ENCODE measurements at places on chromosomes 16 and 17.

- no peak for DNase-seq
Measured at GRCh38 chr17:37713028-37713431, 31.8 kb downstream of the HNF1B start.

DNA sequence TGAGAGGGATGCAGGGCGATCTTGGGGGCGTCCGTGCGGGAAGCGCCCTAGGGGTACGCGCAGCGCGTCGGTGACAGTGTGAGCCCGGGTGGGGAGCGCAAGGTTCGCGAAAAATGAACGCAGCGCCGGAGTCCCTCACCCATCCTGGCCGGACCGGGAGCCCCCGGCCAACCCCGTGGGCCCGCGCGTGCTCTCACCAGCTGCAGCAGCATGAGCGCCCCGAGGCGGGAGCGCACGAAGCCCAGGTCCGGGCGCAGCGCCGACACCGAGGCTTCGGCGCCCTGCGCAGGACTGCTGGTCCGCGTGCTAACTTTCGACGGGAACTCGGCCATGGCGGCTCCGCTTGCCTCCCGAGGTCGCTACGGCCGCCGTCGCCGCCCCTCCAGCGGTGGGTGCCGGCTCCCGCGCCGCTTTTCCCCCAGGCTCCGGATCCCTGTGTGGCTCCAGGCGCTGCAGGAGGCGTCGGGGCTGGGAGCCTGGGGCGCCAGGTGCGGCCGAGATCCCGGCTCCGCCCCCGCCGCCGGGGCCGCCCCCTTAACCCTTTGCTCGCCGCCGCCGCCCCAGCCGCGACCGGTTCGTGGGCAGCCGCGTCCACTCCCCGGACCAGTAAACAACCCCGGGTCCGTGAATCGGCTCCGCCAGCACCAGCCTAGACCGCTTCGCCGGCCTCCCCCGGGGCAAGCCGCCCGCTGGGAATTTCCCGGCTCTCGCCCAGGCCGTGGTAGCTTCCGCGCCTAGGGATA is at the start of gene PLLP:
PLLP (minus strand) TSS at position 464 of the 743 bp plus-strand sequence; CDS start at position 332, 132 bp downstream.
- DNase-seq: peak; percentile 91

- DNase-seq: peak; percentile 44
Measured at GRCh38 chr16:3988011-3988410, 107.5 kb upstream of the CREBBP start.

- DNase-seq: no peak
Measured at GRCh38 chr16:86345516-86345915, 164.8 kb upstream of the FOXF1 start.

- no peak for DNase-seq
Measured at GRCh38 chr17:6483507-6483906, 39.3 kb downstream of the PIMREG start.

- no peak for DNase-seq
Measured at GRCh38 chr17:35891269-35891668, 11.1 kb upstream of the CCL5 start.

GRCh38 chr17:58119491-58119890 is 28.7 kb upstream of the OR4D1 start:
- DNase-seq: no peak

GRCh38 chr17:75507733-75508719 is 7.3 kb downstream of the CASKIN2 start:
- DNase-seq: no peak

DNA sequence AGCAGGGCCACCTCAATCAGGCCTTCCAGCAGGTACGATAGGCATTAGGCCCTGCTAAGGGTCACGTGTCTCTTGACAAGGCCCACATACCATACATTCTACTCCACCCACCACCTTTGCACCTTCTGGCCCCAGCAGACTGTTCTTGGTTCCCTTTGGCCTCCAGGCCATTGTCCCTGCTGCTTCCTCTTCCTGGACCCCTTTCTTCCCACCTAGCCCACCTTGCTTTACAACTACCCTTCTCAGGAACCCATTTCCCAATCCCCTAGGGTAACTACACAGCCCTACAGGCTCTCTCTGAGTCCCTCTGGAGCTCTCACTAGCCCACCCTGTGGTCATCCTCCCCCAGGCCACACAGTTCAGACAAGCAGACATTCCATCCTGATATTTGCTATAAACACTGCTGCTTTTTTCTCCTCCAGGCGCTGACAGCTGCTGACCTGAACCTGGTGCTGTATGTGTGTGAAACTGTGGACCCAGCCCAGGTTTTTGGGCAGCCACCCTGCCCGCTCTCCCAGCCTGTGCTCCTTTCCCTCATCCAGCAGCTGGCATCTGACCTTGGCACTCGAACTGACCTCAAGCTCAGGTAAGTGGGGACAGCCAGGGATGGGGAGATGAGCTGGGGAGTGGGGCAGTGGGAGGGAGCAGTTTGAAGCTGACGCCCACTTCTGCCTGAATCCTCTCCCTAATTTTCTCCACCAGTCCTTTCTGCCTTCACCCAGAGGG is 1.4 kb upstream of the NRN1L start:
- peak; percentile 42 for DNase-seq

GRCh38 chr17:67212231-67212630 is 32.8 kb downstream of the HELZ start:
- DNase-seq: no peak

- DNase-seq: no peak
Measured at GRCh38 chr17:58364270-58364942, 12.4 kb upstream of the SUPT4H1 start.

- DNase-seq: peak; percentile 82
Measured at GRCh38 chr17:17235212-17236174, 1.5 kb downstream of the FLCN start.

DNA sequence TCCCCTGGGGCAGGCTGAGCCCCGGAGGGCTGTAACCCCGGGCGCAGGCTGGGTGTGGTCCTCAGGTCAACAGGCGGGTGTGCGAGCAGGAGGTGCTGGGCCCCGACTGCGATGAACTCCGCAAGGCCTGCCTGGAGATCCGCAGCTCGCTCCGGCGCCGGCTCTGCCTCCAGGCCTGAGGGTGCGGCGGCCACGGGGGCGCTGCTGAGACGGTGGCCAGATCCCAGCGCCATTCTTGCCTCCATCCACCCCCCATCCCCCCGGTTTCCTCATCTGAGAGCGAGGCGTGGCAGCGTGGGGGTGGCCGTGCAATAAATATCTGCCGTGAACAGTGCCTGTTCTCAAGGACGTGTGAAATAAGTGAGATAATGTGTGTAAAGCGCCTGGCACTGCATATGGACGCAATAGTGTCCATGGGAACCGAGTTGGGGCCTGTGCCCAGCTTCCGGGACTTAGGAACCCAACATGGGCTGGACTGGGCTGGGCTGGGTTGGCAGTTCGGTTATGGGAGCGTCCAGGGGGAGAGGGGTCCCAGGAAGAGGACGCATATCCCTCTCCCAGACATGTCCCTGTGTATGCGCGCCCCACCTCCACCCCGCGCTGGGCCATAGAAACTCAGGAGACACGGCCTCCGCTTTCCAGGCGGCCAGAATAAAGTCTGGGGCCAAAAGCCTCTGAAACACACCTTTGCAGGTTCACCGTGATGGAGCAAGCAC is 15.0 kb downstream of the ZNF213 start:
- peak; percentile 95 for DNase-seq

- DNase-seq: peak; percentile 54
Measured at GRCh38 chr17:9957244-9957643, 52.2 kb upstream of the RCVRN start.

DNA sequence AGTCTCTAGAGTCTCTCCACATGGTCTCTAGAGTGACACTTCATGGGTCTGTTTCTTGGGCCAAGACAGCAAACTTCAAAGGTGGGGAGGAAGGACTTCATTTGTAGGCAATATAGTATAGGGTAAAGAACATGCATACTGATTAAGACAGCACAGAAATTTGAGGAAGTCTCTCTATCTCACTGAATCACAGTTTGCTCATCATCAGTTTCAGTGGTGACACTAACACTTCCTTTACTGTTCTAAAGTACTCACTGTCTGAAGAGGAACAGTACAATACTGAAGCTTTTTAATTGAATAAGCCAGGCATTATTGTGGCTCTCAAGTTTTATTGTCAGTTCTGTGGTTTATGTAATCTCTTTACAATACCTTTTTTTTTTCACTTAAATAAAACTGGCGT is 656.4 kb upstream of the CDH8 start:
- no peak for DNase-seq

GRCh38 chr16:11688520-11688886 is 20.2 kb downstream of the SNN start:
- DNase-seq: no peak

DNA sequence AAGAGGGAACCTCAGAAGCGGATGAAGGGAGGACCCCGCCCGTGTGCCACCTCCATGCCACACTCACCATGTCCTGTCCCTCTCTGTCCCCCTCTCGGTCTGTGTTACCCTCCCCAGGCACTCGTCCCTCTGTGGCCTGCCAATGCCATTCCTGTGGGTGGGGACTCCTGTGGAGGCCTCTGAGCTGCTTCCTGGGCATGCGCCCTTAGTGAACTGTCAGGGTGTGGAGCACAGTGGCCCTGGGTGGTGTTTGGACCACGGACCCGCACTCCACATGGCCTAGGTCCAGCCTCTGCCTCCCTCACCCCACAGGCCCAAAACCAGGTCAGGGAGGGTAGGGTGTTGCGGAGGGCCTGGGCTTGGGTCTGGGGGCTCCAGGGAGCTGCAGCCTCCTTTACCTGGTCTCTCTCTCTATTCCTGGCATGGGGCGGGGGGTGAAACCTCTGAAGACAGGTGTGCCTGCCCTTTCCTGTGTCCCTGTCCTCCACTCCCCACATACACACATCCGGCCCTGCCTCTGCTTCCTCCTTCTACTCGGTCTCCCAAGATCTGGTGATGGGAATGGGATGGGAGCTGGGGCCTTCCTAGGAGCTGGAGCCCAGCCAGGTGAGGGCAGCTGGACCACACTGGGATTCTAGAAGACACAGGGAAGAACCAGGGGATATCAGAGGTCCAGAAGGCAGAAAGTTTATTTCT is 11.5 kb upstream of the PKMYT1 start:
- DNase-seq: no peak

- peak; percentile 96 for DNase-seq
Measured at GRCh38 chr17:4908711-4909496, 6.0 kb upstream of the CHRNE start.

- DNase-seq: peak; percentile 53
Measured at GRCh38 chr17:64097196-64097936, 32.6 kb downstream of the ERN1 start.
